A549 (cell line): ENCODE measurements at places on chromosomes 16 and 17. TPM values are rescaled to one million over a fixed set of nuclear protein-coding genes. Genes with fewer than 3 reads are reported as not detected.
A peak's percentile ranks its signal among the peaks of the same experiment; 100 is the strongest.

Gene BFAR
- 68.2 to 74.8 TPM (median 70.9 TPM) in 3 replicates for polyA plus RNA-seq

Gene KRTAP3-1
- not detected in 3 replicates for polyA plus RNA-seq

Gene UMOD
- polyA plus RNA-seq, result not detected in 3 replicates

Gene EME1
- polyA plus RNA-seq, result 21.9 to 24.3 TPM (median 23.9 TPM) in 3 replicates

Gene CLDN6
- polyA plus RNA-seq, result 0.13 to 0.25 TPM (median 0.20 TPM) in 3 replicates

Gene KCNH4
- polyA plus RNA-seq, result 0.37 to 0.40 TPM (median 0.39 TPM) in 3 replicates

Gene ANKS3
- polyA plus RNA-seq, result 22.4 to 30.6 TPM (median 27.1 TPM) in 3 replicates

Gene ACSM2A
- polyA plus RNA-seq, result not detected in 3 replicates

Gene CSH1
- not detected in 3 replicates for polyA plus RNA-seq

DNA sequence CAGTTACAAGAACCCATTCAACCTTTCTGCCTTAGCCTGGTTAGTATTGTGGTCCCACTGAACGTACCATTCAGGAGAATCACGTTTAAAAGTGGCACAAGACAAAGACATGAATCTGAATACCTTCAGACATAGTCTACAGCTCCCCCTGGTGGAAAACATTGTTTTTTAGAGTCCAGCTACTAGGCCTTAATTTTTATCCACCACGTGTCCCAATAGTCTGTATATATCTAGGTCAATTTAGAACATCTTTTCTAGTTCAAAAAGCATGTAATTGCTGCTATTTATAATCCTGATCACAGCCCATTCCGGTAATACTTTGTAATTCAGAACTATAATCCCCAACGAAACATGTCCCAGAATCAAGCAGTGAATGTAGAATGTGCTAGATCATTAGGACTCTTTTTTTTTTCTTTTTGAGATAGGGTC is 13.7 kb upstream of the GUCY2D start:
- peak; percentile 86 for DNase-seq

DNA sequence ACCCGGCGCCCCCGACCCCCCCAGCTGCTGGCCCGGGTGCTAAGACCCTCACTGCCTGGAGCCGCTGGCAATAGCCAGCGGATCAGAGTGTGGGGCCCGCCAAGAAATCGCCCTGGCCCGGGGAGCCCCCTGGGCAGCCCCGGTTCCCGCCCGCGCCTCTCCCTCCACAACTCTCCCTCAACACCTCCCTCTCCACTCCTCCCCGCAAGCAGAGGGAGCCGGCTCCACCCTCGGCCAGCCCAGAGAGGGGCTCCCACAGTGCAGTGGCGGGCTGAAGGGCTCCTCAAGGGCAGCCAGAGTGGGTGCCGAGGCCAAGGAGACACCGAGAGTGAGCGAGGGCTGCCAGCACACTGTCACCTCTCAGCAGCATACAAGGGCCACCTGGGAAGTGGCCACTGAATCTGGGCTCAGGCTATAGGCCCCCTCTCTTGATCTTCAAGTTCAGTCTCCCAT is 385.5 kb downstream of the SEC14L1 start:
- DNase-seq, result no peak

- DNase-seq, result no peak
Observed at GRCh38 chr16:72094266-72094610, 591 bp downstream of the DHX38 start.

- peak; percentile 39 for DNase-seq
Observed at GRCh38 chr17:55717898-55718735, 4.5 kb downstream of the TMEM100 start.

DNA sequence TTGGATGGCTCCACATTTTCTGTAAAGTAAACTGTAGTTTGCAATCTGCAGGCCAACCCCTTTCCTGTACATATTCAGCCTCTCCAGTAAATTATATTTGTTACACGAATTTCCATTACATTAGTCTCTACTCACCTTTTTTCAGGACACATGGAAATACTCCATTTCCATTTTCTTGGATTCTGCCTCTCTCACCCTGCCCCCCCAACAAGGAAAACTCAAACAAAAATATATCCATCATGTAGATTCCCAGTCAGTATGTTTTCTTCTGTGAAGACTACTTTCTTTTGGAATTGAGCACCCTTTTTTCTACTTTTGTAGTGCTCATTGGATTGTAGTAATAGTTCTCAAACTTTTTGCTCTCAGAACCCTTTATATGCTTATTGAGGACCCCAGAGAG is 2.9 kb downstream of the PPM1D start:
- no peak for DNase-seq

DNA sequence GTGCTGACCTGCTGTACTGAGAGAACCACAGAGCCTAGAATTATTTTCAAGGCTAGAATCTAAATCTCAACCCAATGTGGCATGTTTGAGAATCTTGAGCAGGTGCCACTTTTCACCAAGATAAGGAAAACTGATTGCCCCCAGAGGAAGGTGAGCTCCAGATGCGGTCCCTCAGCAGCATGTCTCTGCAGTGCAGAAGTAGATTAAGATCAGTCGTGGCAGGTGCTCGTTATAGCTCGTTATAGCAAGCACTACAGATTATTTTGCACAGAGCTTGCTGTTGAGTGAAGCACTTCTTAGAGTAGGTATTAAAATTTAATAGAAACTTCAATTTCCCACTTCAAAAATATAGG is 176.0 kb downstream of the AATF start:
- DNase-seq, result no peak

DNA sequence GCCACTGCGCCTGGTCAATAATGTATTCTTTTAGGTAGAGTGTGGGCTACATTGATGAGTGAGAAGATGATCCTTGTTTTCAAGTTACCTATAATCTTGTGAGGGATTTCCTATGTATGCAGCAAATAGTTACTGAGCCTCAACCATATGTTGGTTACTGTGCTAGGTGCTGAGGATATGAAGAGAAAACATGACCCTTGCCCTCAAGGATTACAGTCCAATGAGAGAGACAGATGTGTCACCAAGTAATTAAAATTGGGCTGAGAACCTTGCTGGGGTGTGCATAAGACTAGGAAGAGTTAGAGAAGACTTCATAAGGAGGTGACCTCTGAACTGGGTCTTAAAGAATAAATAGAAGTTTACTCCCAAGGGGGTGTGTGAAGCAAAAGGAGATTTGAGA is 7.4 kb downstream of the POLR2A start:
- DNase-seq, result no peak

GRCh38 chr16:50695017-50696000 is 1.9 kb downstream of the NOD2 start:
- no peak for DNase-seq

DNA sequence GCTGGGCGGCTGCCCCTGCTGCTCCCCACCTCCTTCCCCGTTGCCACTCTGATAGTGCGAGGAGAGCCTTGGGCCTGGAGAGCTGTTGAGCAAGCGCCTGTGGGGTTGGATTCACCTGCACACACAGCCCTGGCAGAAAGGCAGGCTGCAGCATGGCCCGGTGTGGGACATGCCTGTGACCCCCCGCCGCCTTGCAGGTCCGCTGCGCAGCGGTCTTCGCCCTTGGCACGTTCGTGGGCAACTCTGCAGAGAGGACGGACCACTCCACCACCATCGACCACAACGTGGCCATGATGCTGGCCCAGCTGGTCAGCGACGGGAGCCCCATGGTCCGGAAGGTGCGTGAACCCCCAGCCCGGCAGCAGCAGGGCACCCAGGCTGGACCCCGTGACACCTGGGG is 106.8 kb upstream of the CHMP6 start:
- DNase-seq, result no peak

- DNase-seq, result no peak
Observed at GRCh38 chr17:6109536-6109935, 39.4 kb downstream of the WSCD1 start.

GRCh38 chr17:18324140-18325050 is 9.3 kb downstream of the SMCR8 start:
- DNase-seq, result no peak

DNA sequence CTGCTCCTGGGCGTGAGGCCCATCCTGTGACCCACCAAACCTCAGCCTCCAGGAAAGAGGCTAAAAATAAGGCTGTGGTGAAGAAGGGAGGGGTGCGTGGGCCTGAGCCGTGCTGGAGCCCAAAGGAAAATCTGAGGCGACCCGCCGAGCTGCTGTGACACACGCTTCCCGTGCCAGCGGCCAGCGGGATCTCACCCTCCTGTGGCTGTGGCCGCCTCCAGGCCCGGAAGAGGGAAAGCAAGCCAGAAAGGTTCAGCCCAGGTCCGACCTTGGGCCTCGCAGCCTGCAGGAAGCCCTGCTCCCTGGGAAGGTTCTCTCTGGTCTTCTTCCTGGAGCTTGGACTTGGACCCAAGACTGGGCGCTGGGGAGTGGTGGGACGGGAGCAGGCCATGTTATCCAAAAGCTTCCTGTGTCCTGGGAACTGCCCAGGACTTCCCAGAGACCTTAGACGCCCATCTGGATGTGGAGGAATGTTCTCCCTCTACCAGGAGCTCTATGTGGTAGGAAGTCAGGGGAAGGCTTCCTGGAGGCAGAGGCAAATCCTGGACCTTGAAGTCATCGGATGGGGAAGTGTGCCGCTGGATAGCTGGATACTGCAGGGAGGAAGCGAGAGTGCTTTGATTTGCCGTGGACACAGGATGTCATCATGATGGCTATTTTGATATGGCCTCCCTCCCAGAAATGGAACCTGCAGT is 11.4 kb downstream of the SPNS2 start:
- no peak for DNase-seq

DNA sequence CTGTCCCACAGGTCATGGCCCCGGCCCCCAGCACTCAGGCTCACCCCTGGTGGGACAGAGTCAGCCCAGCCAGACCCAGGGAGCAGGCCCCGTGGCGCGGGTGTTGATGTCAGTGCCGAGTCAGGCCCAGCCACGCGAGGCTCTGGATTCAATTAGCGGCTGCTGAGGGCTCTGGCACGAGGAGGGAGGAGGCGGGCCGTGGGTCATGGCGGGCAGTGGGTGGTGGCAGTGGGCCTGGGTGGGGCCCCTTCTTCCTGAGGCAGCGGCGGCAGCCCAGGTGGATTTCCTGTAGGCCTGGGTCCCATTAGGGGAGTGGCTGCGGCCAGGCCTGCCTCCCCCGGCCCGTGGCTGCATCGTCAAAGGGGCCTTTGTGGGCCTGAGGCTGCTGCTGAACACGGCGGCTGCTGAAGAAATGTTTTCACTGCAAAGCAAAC is 12.9 kb downstream of the VASN start:
- DNase-seq, result no peak

DNA sequence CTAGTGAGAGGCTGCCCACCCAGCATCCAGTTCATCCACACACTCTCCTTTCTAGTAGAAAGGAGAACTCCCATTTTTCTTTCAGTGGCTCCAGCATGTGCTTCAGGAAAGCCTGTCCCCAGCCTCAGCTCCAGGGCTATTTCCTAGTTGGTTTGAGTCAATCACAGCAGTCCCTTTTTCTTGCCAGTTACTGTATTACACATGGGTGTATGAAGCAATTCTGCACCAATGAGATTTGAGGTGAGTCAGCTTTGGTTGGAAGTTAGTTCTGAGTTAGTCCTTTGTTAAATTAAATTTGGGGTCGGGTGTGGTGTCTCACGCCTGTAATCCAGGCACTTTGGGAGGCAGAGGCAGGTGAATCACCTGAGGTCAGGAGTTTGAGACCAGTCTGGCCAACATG is 24.8 kb downstream of the RAD51D start:
- DNase-seq, result peak; percentile 72

DNA sequence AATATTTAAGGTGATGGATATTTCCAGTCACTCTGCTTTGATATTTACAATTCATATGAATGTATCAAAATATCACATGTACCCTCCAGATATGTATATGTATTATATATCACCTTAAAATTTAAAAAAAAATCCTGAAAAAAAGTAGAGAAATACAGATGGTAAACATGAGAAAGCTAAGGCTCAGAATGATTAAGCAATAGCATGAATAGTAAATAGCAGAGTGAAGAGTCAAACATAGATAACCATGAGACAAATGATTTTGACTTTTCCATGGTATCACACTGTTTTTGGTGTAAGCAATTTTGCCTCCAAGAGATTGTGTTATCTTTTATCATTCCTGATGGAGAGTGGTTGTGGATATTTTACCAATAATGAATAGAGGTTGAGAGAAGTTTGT is 868.8 kb downstream of the CDH11 start:
- DNase-seq, result no peak

- DNase-seq, result no peak
Observed at GRCh38 chr17:50322271-50322670, 23.7 kb upstream of the XYLT2 start.

DNA sequence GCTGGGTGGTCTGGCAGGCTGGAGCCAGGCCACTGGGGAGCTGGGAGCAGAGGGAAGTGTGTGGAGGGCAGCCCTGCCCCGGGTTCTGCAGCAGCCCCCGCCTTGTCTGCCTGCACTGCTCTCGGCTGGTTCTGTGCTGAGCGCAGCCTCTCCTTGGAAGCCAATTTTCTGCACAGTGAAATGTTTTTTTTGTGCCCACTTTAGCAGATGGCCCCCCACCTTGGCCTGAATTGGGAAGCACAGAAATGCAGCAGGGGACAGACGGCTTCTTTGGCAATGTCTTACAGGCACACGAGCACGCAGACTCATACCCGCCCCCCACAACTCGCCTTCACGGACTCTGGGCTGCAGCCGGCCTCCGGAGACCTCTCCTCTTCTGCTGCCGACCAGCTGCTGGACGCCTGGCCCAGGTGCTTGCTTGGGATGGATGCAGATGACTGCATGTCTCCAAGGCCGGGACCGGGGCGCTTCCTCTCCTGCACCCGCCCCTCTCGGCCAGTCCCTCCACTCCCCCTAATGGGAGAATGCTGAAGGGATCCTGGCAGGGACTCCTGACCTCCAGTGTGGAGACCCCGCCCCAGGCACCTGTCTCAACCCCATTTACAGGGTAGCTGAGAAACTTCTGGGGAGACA is 14.8 kb downstream of the NPTX1 start:
- no peak for DNase-seq

GRCh38 chr16:16143038-16143763 is 80.1 kb downstream of the ABCC6 start:
- peak; percentile 69 for DNase-seq

- DNase-seq, result no peak
Observed at GRCh38 chr16:3235856-3236669, 1.1 kb upstream of the ZNF200 start.

DNA sequence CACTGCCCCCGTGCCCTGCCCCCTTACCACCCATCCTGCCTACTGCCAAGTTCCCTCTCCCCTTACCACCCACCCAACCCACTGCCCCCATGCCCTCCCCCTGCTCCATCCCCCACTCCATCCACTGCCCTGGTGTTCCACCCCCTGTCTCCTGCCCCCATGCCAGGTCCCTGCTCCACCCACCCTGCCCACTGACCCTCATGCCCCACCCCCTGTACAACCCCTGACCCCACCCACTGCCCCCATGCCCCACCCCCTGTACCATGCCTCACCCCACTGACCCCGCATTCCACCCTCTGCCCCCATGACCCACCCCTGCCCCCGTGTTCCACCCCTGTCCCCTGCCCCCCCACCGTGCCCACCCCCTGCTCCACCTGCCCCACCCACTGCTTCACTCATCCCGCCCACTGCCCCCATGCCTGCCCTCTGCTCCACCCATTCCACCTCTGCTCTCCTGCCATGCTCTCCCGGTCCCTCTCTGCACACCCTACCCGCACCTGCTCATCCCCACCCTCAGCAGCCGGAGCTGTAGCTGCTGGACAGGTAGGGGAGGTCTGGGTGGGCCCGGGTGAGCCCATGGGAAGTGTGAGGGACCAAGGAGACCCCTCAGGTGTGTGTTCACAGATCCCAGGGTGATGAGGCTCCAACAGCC is 7.4 kb upstream of the FN3KRP start:
- peak; percentile 44 for DNase-seq

GRCh38 chr17:43784068-43784467 is 3.8 kb downstream of the CFAP97D1 start:
- DNase-seq, result no peak

- no peak for DNase-seq
Observed at GRCh38 chr17:72462407-72462806, 341.6 kb downstream of the SOX9 start.
